ENCODE measurements at places on chromosomes 3 and 15.

- DNase-seq = no peak
Observed at GRCh38 chr3:115916866-115917265, 293.6 kb downstream of the GAP43 start.

- DNase-seq = no peak
Observed at GRCh38 chr3:8575364-8576104, 69.1 kb downstream of the SSUH2 start.

- no peak for DNase-seq
Observed at GRCh38 chr3:145035682-145036081, 1064.1 kb downstream of the DIPK2A start.

DNA sequence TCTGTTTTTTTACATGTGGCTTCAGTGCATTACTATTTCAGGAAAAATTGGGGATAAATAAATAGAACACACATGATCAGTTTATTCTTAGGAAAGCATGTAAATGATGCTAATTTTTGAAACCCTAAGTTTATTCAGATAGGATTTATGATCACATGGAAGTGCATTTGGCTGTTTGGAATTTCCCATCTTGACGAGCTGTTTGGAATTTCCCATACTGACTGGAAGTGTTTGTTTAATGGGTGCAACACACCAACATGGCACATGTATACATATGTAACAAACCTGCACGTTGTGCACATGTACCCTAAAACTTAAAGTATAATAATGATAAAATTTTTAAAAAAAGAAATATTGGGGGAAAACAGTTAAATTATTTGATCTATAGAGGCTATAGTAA is 79.5 kb downstream of the COL6A6 start:
- DNase-seq = no peak

- DNase-seq = peak; percentile 32
Observed at GRCh38 chr3:141845407-141846049, 30.9 kb upstream of the ATP1B3 start.

DNA sequence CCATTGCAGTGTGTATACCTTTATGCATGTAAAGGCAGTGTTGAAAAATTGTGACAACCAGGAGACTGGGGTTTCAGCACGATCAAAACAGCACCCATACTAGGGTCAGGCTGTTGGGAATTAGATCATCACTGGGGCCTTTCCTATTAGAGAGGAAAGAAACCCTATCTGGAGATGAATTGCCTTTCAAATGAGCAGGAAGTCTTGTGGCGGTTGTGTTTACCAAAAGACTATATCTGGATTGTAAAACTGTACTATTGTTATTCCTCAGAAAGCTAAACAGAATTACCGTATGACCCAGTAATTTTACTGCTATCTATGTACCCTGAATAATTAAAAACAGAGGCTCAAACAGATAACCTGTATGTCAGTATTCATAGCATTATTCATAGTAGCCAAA is 10.1 kb downstream of the UBE2E1 start:
- no peak for DNase-seq

DNA sequence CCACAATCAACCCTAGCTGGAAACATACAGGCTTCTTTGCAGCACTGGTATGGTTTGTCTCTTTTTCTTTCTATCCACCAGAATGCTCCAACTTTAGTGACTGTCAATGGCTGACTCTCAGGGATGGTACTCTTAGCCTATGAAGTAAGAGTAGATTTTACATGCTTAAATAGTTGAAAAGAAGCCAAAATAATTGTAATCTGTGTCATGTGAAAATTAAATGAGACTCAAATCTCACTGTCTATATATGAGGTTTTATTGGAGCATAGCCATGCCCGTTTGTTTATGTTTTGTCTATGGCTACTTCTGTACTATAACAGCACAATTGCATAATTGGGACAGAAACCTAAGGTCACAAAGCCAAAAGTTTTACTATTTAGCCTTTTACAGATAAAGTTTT is 29.1 kb upstream of the PDZRN3 start:
- no peak for DNase-seq

DNA sequence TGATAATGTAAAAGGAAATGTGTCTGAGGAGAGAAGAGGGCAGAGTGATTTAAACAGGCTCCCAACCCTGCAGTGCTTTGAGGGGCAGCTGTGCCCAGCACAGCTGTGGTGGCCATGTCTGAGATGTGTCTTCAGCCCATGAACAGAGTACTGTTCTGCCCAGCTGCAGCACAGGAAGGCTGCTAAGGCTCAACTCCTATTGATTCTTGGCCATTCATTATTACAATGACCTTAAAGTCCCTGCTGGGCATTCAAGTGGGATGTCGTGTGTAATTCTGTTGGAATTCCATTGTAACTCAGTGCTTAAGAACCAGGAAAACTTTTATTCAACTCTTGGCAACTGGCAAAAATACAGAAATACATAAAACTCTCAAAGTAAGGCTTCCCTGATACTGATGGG is 229.3 kb downstream of the MCTP2 start:
- no peak for DNase-seq

DNA sequence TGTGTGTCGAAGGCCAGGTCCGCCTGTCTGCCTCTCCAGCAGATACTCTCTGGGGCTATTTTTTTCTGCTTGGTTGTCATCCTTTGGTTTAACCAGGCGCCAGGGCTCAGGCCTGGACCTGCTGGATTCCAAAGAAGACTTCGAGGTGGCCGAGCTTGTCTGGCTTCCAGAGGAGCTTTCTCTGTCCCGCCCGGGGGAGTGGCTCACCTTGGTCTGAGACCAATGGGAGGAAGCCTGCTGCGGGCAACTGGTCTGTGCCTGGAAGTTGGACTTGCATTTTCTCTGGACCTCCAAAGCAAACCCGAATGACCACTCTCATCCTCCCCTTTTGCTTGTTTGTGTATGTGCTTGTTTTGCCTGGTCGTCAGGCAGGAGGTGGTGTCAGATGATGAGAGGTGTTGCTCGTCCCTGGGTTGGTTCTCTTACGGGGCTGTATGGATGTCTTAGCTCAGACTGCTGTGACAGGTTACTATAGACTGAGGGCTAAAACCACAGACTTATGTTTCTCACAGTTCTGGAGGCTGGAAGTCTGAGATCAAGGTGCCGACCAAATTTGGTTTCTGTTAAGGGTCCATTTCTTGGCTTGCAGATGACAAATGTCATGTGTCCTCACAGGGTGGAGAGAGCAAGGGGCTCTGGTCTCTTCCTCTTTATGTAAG is 19.3 kb downstream of the IGF1R start:
- DNase-seq = no peak

DNA sequence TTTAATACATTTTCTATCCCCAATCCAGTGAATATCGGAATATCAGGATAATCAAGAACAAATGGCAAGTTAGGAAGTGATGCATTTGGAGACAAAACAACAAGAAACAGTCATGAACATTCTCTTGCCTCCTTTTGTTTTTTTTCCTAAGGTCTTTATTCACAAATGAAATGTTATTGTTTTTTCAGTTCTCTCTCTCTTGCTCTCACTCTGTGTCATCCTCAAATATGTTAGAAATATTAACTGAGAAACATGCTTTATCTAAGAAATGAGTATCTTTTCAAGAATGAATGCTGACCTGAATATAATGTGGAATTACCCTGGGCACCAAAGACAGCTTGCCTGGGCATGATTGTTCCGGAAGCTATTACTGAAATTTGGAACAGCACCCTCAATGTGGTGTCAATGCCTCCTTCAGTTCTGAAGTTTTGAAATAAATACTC is 51.3 kb downstream of the RBMS3 start:
- no peak for DNase-seq

DNA sequence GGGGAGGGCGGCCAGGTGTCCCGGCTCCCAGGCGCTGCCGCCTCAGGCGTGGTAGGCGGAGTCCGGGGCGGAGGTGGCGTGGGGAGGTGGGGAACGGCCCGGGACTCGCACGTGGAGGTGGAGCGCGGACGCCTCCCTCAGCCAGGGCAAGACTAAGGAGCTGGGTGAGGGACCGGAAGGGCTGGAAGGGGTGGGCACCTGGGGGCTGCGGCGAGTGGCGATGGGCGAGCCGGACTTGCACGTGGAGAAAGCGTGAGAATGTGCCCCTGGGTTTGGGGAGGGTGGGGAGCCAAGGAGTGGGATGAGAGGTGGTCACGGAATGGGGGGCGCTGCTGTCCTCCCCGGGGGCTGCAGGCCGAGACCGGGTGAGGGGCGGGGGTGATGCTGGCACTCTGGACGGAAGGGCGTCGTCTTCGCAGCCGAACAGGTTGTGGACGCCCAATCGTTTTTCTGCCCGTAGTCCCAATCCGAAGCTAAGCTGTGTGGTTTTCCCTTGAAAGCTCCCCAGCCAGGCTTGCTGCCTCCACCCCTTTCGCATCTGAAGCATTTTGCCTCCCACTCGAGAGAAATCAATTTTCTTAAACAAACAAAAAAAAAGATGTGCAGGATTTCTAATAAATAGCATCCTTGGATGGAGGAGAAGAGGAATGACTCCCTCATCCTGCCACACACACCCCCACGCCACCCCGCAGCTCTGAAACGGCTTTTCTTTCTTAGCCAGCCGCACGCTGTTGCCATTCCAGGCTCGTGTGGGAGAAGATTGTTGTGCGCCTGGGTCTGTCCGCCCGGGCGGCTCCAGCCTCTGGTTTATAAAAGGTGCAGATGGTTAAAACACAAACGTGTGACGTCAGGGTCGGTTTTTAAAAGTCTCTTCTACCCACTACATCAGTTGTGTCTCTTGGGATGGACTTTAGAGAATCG is 62.5 kb upstream of the ANKRD28 start:
- DNase-seq = no peak

- no peak for DNase-seq
Observed at GRCh38 chr3:167084545-167084944, 295.6 kb downstream of the ZBBX start.

DNA sequence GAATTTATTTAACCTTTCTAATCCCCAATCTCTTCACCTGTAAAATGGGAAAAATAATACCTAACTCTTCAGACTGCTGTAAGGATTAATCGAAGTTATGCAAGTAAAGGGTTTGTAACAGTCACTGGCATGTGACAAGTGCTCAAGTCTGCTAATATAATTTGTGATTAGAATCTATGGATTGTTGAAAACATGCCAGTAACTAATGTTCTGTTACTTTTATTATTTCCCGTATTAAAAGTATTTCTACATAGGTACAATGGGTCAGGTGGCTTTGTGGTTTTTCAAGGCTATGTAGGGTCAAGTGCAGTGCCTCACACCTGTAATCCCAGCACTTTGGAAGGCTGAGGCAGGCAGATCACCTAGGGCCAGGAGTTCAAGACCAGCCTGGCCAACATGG is 29.4 kb downstream of the ULK4 start:
- no peak for DNase-seq

DNA sequence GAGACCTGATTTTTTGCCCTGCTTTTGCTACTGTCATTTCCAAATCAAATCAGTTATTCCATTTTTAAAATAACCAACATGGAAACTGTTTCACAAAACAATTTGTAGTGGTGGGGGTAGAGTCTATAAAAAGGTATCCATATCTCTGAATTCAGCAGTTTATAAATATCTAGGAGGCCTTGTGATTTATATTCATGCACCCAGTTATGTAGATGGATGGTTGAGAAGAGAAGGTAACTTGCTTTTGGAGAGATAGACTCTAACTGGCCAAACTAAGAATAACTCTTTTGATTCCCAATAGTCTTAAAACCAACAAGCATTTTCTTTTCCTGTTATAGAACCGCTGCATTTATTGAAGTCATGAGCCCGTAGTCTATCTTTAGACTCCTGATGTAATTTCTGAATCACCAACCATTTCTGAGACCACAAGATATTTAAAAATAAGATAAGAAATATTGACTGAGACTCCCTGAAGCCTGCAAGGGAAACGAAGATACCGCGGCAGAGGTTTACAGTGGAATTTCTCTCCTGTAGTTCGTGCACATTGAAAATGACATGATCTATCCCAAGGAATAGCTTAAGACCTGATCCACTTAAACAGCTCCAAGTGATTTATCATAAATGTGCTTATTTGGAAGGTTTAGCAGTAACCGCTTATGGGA is 68.5 kb downstream of the SAMMSON start:
- DNase-seq = no peak

GRCh38 chr15:78065284-78065872 is 12.1 kb downstream of the TBC1D2B start:
- DNase-seq = no peak

DNA sequence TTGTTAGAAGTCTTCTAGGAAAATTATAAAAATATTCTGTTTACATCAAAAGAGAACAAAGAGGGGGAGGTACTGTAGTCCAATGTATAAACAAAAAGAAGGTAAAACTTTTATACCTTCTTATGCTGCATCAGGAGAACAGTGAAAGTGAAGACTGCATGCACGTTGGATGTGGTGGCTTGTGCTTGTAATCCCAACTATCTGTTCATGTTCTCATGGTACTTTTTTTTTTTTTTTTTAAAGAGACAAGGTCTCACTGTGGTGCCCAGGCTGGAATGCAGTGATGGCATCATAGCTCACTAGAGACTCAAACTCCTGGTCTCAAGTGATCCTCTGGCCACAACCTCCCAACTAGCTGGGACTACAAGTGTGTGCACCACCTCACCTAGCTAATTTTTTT is 4.2 kb downstream of the SEC62 start:
- no peak for DNase-seq

DNA sequence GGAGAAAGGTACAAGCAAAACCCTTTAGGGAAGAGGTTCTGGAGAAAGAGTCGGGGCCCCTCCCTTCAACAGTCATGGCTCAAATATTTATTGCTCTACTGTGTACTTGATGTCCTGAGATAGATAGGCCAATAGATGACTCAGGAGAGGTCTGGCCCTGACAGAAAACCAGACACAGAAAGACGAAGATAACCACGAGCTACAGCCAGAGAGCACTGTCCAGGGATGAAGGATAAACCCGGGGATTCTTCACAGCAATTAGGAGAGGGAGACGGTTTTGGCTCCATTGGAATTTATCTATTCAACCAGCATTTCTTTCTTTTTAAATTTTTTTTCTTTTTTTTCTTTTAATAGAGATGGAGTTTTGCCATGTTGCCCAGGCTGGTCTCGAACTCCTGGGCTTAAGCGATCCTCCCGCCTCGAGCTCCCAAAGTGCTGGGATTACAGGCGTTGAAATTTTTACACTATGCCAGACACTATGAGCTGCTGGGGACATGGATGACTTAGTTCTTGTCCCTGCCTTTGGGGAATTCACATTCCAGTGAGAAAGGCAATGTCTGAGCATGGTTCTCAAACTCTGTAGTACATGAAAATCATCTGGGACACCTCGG is 4.6 kb upstream of the CIDEC start:
- DNase-seq = no peak

DNA sequence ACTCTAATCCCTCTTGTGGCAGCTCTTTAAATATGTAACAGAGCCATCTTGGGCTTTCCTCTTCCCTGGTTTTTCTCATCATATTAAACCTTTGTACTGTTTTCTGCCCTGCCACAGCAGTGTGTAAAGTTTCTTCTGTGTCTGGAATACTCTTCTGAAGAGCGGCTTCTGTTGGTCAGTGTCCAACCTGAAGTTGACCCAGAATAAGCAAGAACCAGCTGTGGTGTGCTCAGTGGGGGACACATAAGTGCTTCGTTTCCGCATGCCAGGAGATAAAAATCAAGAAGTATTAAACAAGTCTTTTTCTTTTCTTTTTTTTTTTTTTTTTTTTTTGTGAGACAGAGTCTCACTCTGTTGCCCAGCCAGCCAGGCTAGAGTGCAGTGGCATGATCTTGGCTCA is 173.2 kb upstream of the CHRM5 start:
- no peak for DNase-seq

Measured in CD4-positive, alpha-beta T cell treated with Interleukin-6 at 100 ng/mL for 8 hours (primary cell).